ENCODE measurements at places on chromosomes 5 and 9. TPM values are rescaled to one million over a fixed set of nuclear protein-coding genes. Genes with fewer than 3 reads are reported as not detected.

PCDHA9 gene
- 0.06 TPM for total RNA-seq

GFRA3 gene
- not detected for total RNA-seq

BAAT gene
- total RNA-seq: under 0.01 TPM

RASGRF2 gene
- total RNA-seq: 39.3 TPM

SPARC gene
- total RNA-seq: 760 TPM

SPINK7 gene
- total RNA-seq: not detected

FIBCD1 gene
- total RNA-seq: not detected

ALDH1A1 gene
- total RNA-seq: 3,182 TPM

MAMDC2 gene
- total RNA-seq: 31.2 TPM

MVB12B gene
- total RNA-seq: 2.1 TPM

SCGB3A2 gene
- total RNA-seq: not detected

GTF3C4 gene
- total RNA-seq: 7.8 TPM

FBP2 gene
- total RNA-seq: not detected

TLX3 gene
- not detected for total RNA-seq

RAPGEF1 gene
- 44.8 TPM for total RNA-seq

KIF4B gene
- total RNA-seq: 0.38 TPM

SLC36A2 gene
- not detected for total RNA-seq

IFNA21 gene
- total RNA-seq: not detected

C9orf50 gene
- under 0.01 TPM for total RNA-seq

C7 gene
- 0.06 TPM for total RNA-seq

OTP gene
- not detected for total RNA-seq

SLC6A18 gene
- total RNA-seq: not detected

RORB gene
- total RNA-seq: under 0.01 TPM

ELOVL7 gene
- 0.38 TPM for total RNA-seq

BRD8 gene
- total RNA-seq: 45.7 TPM
